Pancreas (tissue), 10 donors: ENCODE measurements at places on chromosomes 6 and 20.

- no peak for DNase-seq
These were observed 2.1 kb upstream of the IBTK start for GRCh38 chr6:82249381-82250253.

- DNase-seq, result no peak
These were observed 23.1 kb downstream of the JARID2 start for GRCh38 chr6:15269011-15269410.

GRCh38 chr6:139239064-139239463 is 52.7 kb downstream of the TXLNB start:
- no peak for DNase-seq

DNA sequence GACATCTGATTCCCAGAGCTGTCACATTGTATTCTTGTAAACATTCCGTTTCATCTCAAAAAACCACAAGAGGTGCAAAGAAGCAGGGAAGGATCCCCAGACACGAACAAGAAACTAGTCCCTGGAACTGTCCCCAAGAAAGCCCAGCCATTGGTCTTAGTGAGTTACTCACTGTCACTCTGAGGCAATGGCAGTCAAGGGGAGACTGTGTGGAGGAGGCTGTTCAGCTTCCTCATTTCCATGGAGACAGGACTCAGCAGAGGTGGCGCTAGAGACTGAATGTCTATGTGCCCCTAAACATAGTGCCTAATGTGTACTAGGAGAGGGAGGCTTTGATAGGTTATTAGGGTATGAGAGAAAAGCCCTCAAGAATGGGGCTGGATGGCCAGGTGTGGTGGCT is 11.1 kb downstream of the ULBP1 start:
- no peak for DNase-seq

- DNase-seq, result no peak
These were observed 205.7 kb upstream of the ARG1 start for GRCh38 chr6:131367206-131367873.

GRCh38 chr6:97473979-97474378 is 191.0 kb upstream of the MMS22L start:
- DNase-seq, result no peak

GRCh38 chr6:89984926-89985750 is 90.9 kb downstream of the GJA10 start:
- DNase-seq, result no peak

- peak; percentile 71 for DNase-seq
These were observed at the start of gene PLTP for GRCh38 chr20:45911486-45912343. Gene PLTP, minus strand, starts transcription at chr20:45912155. Its CDS starts 703 bp downstream, at chr20:45911452.

DNA sequence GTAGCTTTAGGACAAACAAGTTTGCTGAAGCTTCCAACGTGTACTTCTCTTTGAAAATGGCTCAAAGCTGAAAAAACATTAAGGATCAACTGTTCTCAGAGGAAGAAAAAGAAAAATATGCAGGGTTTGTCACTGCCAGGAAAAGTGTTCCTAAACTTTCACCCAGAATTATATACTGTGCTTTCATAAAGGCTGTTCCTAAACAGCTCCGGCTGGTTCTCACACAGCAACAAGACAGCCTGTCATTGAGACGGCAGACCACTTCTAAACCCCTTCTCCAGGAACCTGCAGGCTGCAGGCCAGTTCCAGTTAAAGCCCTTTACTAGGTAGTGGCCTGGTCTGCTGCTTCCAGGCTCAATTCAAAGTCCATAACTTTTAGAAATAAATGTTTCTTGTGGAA is 97.4 kb upstream of the SOX4 start:
- no peak for DNase-seq

GRCh38 chr6:140744659-140745320 is 1370.3 kb upstream of the CITED2 start:
- DNase-seq, result no peak

DNA sequence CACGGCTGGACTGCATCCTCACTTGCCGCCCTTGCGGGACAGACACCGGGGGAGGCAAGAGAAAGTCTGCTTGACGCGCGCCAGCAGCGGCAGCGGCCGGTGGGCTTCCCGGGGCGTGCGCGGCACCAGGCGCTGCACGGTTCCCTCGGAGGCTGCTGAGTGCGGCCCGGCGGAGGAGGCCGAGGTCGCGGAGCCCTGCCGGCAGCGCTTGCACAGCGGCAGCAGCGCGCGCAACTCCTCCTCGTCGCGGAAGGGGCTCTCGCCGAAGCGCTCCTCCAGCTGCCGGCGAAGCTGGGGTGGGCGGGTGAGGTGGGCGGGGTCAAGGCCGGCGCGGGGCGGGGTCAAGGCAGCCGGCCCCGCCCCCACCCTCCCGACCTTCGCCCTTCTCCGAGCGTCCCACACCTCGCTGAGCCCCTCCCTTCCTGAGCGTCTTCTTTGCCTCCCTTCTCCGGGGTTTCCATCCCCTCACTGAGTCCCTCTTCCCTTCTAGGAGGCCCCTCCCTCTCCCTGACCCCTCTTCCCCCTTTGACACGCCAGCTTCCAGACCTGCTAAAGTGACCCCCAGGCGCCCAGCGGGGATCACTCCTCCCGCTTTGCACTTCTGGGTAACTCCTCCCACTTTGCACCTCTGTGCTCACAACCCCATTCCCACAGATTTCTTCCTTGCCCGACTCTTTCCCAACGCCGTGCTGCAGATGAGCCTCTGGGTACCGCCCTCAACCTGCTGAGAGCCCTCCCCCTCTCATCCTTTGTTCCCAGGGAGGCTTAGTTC is 8.8 kb downstream of the DUSP15 start:
- DNase-seq, result peak; percentile 51

GRCh38 chr6:45921691-45922281 is 93.9 kb downstream of the CLIC5 start:
- DNase-seq, result no peak

- DNase-seq, result no peak
These were observed 1.8 kb downstream of the CTSA start for GRCh38 chr20:45892828-45893500.
